ENCODE measurements at places on chromosomes 1 and 21.
A peak's percentile ranks its signal among the peaks of the same experiment; 100 is the strongest.

- no peak for DNase-seq
These were observed 18.5 kb upstream of the GBP3 start for GRCh38 chr1:89041119-89041641.

GRCh38 chr1:116310180-116310579 is 62.9 kb upstream of the ATP1A1 start:
- DNase-seq = no peak

- DNase-seq = peak; percentile 52
These were observed 1103.3 kb upstream of the B3GALT2 start for GRCh38 chr1:194289569-194290266.

GRCh38 chr1:205812271-205812877 is 624 bp downstream of the SLC41A1 start:
- no peak for DNase-seq

DNA sequence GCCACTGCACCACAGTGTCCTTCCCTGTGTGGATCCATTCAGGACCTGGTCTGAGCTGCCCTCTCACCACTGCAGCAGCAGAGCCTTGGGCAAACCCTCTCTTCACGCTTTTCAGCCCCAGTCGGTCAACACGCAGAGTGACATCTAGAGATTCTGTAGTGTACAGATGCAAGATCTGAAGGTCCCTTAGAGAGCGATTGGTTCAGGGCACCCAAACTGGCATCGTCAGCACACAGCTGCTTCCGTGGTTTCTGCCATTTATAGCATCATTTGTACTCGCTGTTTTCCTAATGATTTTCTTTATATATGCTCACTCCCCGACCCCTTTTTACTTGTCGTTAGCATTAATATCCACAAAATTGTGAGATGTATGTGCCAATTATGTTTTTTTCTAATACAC is 1.5 kb upstream of the ASCL5 start:
- DNase-seq = no peak

DNA sequence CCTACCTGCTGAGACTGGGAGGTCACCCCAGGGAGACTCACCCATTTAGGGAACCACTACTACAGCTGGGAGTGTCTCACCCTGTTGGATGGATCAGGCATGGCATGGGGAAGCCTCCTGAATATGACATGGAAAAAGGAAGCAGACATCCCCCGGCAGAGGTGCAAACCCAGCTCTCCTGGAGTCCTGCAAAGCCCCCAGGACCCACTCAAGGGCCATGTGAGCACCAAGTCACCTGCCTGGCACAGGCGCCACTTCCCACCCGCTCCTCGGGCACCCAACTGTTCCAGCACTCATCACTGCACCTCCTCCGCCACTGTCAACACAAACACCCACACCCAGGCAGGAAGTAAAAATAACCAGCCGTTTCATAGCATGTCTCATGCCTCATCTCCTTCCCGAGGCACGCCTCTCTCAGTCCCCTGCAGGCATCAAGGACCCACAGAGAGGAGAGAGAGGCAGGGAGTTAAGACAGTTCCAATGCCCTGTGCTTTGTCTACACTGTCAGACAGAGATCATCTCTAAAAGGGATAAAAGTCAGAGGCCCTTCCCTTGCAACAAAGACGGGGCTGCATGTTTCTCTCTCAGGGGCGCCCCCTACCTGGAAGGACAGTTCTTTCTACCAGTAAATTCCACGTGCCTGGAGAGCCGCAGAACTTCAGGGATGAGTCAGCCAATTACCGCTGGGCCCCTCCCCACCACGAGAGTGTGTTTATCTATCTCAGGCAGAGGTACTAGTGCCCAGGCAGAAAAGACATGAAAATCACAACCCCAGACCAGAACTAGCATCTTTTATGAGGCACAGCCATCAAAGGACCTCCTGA is 150.1 kb upstream of the SOD1 start:
- peak; percentile 89 for DNase-seq

DNA sequence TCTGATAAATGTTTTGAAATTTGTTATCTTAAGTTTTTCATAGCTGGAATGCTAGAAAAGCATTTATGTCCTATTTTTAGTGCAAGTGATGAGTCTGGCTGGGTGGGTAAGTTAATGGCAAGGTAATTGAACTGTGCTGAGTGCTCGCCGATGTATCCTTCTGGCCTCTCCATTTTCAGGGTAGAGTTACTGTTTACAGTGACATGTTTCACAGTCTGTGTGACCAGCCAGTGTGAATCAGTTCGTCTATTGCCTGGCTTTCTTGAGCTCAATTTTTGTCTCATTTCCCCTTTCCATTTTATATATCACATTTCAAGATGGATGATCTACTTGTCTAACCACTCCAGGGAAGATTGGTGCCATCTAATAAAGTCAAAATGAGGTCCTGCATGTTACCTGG is 44.1 kb downstream of the ITSN1 start:
- DNase-seq = no peak

- no peak for DNase-seq
These were observed 36.8 kb upstream of the BMP8B start for GRCh38 chr1:39825432-39825941.

DNA sequence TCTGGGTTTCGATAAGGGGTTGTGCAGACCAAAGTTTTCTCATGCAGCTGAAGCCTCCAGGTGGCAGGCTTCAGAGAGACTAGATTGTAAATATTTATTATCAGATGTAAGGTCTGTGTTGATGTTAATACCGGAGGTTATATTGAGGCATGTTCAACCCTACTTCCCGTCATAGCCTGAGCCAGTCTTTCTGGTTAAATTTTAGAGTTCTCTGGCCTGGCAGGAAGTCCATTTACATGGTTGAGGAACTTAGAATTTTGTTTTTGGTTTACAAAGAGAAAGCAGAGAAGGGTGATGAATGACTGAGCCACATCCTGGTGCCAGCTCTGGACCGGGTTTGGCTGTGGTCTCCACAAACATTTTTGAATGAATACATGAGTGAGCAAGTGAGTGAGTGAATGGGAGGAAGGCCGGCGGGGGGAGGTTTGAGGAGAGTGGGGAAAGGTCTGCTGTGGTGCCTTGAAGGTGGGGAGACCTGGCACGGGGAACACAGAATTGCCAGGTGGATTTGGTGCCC is 218.5 kb downstream of the DISC1 start:
- DNase-seq = no peak

DNA sequence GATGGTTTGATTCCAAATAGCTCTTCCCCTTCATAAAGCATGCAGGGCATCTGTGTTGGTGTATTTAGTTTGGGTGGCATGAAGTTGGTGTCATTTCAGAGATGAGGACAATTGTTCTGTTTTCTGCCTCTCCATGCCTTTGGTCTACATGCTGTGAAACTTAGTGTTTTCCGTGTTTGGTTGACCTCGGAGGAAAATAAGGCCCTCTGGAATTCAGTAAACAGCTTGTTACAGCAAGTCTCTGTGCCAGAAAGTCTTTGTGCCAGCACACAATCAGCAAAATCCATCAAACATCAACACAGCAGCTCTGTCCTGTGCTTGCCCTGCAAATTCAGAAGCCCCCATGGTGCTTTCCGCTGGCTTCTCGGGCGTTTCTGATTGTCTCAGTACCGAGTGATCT is 9.5 kb downstream of the PARK7 start:
- no peak for DNase-seq

GRCh38 chr21:22235866-22236590 is 1237.8 kb downstream of the NCAM2 start:
- DNase-seq = no peak

DNA sequence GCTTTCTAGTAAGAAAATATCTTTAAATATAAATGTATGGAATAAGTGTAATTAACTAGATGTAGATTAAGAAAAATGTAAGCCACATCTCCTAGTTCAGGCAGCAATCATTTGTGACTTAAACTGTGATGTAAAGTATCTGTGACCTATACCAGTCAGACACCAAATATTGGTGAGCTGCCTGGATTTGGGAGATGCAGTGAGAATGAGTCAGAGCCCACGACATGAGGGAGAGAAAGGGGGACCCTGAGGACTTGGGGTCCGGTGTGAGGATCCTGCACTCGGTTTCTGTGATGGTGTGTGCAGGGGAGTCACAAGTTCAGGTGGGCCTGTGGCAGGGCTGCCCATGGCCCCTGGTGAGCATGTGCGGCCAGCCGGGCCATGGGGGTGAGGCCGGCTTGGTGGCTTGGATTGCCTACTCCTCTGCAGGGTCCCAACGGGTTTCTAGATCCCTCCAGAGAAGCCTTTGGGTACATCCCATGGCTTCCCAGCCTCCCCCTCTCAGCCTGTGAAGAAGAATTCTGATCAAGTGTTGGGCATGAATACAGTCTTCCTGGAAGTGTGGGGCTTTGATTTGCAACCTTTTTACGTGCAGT is 19.0 kb upstream of the ABCG1 start:
- no peak for DNase-seq

DNA sequence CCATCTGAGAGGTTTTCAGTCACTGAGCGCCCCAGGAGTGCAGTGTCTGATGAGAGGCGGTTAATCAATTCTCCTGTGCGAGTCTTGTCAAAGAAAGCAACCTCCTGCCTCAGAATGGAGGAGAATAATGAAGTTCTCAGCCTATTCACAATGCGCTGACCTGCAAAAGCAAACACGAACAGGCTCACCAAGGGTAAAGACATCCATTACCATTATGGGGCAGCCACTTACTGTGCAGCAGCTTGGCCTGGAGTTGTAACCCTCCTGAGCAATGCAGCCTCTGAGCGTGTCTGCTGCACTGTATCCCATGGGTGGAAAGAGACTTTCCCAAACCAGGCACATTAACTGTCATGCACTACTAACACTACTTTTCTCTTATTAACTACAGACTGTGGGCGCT is 11.0 kb downstream of the ABCB10 start:
- no peak for DNase-seq

GRCh38 chr1:115227346-115228082 is 110.5 kb downstream of the NGF start:
- no peak for DNase-seq

Data from activated naive CD4-positive, alpha-beta T cell treated with anti-CD3 and anti-CD28 coated beads, Interleukin-2, amount 10 ng/mL, durations not matched to agents 7 days and 5 days (primary cell).